ENCODE measurements at places on chromosomes 11 and 22.

GRCh38 chr11:34565417-34566207, 52.0 kb upstream of the ELF5 start:
- no peak for DNase-seq

GRCh38 chr22:41840216-41840615, 7.3 kb downstream of the SREBF2 start:
- DNase-seq: no peak

DNA sequence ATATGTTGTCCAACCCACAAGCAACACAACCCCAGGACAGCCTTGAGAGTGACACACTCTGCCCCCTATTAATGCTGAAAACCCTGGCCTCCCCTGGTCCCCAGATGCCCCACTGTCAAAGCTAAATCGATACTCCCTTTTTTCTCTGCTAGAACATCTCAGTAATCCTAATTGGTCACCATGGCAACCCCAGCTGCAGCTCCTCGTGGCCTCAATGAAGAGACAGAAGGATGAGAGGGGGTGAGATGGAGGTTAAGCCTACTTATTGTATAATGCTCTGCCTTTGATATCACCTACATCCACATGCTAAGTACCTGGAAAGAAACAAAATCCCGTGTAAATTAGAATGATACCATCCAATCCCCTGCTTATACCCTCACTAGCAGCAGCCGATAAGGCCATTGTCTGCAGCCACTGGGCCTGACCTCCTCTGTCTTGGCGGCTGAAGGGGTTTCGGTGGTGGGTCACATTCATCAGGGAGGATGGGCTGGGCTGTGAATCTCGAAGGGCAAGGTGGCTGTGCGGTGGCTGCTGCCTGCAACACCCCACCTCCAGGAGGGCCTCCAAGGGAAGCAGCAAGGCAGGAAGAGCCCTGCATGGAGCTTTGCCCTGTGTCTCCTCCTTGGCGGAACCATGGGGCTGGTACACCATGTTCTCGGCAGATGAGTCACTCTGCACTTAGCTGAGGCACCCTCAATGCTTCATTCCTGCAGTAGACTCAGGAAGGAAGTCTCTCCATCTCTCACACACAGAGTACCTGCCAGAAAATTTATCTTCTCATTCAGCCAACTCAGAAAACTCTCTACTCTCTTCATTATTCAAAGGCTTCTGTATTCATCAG, 399.5 kb downstream of the BUD13 start:
- no peak for DNase-seq

DNA sequence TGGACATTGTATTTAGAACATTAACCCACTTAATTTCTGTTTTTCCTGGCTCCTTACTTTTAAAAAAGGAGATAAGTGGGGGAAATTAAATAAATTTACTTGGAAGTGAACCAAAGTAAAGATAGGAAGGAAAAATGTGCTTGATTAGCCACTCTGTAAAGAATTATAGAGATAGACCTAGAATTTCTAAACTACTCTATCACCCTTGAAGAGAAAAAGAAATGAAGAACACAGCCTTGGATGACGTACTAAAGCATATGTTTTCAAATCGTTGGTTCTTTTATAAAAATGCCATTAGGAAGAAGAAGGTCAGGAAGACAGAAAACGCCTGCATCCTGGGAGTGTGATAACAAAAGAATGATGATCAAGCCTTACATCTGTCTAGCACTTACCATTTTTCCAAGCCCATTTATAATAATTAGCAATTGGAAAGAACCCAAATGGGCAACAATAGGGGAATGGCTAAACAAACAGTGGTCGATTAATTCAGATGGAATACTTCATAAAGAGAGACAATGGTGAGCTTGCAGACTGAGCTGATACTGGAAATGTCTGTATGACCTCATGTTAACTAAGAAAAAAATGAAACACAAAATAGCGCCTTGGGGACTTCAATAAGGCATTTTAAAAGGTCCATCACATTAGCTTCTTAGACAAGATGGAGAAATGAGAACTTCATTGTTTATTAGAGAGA, 81.0 kb upstream of the LRRC55 start:
- no peak for DNase-seq

DNA sequence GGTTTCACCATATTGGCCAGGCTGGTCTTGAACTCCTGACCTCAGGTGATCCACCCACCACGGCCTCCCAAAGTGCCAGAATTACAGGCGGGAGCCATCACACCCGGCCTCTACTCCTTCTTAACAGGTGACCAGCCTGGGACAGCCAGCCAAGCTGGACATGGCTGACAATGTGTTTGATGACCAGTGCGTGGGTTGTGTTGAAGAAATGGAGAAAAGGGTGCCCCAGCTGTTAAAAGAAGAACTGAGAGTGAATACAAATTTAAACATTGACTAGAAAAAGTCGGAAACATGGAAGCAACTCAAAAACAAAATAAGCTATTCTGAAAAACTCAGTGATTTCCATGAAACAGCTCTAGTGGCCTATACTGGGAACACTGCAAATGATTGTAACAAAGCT, 86.5 kb upstream of the CLPB start:
- no peak for DNase-seq

- no peak for DNase-seq
Observed at GRCh38 chr11:116415095-116415494, 357.7 kb downstream of the BUD13 start.

- no peak for DNase-seq
Observed at GRCh38 chr22:38286915-38287669, 14.3 kb upstream of the TMEM184B start.

GRCh38 chr11:92834296-92835020, 135.0 kb upstream of the MTNR1B start:
- no peak for DNase-seq

GRCh38 chr11:62959422-62959980, 25.3 kb downstream of the SLC22A6 start:
- DNase-seq: no peak

DNA sequence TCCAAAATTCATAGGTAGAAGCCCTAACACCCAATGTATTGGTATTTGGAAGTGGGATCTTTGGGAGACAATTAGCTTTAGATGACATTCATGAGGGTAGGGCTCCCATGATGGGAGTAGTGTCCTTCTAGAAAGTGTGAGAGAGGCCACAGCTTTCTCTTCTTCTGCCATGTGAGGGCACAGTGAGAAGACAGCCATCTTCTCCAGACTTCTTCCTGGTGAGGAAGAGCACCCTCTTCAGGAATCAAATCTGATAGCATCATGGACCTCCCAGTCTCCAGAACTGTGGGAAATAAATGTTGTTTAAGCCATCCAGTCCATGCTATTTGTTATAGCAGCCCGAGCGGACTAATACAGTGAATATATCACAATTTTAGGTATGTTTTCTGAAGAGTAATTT, 96.9 kb downstream of the CNTN5 start:
- no peak for DNase-seq

- DNase-seq: no peak
Observed at GRCh38 chr22:17797721-17798559, 23.7 kb upstream of the BID start.
